Tongue (tissue), 3 donors: ENCODE measurements at places on chromosomes 11 and 22.

DNA sequence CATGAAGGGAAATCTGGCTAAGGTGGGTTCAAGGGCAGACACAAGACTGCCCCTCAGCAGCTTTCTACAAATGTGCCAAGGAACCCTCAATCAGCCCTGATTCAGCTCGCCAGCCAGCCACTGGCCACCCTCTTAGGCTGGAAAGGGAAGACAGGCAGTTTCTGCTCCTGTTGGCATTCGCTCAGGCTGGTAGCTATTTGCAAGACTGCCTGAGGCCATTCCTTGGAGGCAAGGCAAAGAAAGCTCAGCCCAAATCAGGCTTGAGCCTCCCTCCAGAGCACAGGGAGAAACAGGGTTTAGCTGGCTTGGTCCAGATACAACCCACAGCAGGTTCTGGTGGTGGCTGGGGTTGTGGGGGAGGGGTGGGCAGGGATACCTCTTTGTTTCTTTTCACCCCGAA, 19.2 kb downstream of the TP53I11 start:
- DNase-seq, result no peak

GRCh38 chr11:61752925-61753521, 587 bp downstream of the MYRF start:
- DNase-seq, result no peak

GRCh38 chr11:17386331-17387084, 2.0 kb downstream of the KCNJ11 start:
- peak; percentile 73 for DNase-seq

- DNase-seq, result peak; percentile 88
Observed at GRCh38 chr11:30917859-30918478, 331.8 kb upstream of the MPPED2 start.

- no peak for DNase-seq
Observed at GRCh38 chr11:71486320-71486719, 33.3 kb downstream of the NADSYN1 start.

DNA sequence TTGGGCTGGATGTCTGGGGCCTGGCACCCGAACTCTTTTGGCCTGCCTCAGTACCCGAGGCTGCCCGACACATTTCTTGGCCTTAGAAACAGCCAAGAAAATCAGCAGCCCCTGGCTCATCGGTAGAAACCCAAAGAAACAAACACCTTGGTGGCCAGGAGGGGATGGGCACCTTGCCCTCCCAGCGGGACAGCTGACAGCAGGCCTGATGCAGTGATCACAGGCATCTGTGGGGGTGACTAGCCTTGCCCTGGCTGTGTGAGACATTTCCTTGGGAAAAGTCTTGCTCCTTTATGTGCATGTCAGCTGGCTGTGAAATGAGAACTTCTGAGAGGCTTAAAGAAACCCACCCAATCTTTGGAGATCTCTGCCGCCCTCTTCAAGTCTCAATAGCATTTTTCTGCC, 60.9 kb downstream of the SMIM38 start:
- DNase-seq, result no peak

DNA sequence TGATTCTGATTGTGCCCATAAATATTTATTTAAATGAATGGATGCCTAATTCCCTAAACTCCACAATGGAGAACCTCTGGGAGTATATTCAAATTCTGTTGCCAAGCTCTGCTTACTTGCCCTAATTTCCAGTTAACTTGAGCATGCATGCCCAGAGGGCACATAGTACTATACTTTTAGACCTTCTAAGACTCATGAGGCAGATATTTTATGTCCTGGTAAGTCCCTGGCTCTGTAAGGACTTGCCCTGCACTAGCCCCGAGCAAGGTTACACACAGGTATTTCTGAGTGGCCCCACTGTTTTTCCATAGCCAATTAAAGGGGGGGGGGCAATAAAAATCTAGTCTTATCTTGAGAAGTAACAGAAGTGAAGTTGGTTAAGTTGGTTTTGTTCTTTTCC, 21.1 kb upstream of the CAPRIN1 start:
- no peak for DNase-seq

DNA sequence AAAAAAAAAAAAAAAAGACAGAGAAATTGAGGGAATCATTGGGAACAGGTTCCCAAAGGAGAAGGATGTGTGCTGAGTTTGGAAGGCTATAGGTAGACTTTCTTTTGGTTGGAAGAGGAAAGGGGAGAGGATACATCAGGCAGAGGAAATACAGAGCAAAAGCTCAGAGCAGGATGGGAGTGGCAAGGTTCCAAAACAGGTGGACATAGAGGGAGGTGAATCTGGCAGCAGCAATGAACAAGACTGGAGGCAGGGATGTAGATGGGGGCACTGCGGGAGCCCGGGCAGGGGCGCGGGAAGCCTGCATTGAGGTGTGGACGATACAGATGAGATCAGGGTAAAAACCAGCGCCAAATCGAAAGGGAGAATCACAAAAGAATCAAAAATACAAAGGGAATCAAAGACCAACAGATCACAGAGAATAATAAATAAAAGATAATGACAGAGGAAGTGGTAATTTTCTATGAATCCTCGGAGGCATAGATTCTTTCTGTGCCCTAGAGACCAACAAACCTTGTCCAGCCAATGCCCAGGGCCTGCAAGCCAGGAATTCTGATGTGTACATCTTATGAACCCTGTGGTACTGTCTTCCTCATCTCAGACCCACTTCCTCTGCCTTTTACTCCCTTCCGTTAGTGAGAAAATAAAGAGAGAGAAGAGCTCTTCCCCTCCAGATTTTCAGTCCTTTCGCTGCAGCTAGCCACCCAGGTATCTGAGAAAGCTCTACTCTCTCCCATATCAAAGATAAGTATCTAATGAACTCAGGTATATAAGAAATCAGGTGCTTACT, 70.3 kb downstream of the SLC1A2 start:
- no peak for DNase-seq

GRCh38 chr11:47994417-47994816, 14.1 kb downstream of the PTPRJ start:
- DNase-seq, result no peak

DNA sequence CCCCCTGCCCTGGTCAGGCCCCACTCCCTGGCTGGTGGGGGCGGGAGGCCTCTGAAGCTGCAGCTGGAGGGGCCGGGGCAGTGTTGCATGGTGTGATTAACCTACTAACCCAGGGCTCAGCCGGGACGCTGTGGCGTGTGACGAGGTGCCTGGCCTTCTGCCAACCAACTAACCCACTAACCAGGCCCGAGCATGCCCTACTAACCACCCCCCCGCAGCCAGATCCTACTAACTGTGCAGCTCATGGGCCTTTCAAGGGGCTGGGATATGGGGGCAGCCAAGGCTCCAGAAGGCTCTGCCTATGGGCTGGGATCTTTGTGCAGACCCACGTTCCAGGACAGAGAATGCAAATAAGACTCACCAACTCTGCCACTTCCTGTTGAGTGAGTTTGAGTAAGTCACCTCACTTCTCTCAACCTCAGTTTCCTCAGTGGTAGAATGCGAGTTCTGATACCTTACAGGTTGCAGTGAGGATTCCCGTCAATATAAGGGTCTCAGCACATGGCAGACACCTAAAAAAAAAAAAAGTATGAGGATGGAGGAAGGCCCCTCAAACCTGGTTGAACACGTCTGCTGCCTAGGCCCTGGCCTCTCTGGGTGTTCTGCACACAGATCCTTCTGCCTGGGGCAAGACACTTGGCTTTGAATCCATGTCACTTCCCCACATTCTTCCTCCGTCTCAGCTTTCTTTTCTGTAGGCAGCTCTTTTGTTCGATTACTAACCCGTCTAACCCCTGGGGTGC, 14.1 kb downstream of the MIAT start:
- no peak for DNase-seq

DNA sequence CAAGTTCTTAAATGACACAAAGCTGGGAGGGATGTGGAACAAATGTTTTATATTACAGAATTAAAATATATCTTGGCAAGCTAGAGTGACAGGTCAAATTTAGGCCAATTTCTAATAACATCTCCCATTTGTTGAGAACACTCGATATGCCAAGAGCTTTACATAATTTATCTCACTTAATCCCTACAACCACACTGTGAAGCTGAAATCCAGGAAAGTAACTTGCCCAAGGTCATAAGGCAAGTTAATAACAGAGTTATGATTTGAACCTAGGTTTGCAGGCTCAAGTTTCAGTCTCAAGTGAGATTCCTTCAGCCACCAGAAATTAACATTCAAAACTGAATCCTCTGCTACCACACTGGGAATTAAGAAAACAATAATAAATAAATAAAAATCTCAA, 38.3 kb downstream of the RAB30 start:
- DNase-seq, result peak; percentile 42

GRCh38 chr22:38284042-38284402, 11.2 kb upstream of the TMEM184B start:
- DNase-seq, result peak; percentile 68

- no peak for DNase-seq
Observed at GRCh38 chr11:127962416-127962815, 624.9 kb downstream of the ETS1 start.

GRCh38 chr11:38972220-38972619, 2374.2 kb upstream of the RAG2 start:
- DNase-seq, result no peak

DNA sequence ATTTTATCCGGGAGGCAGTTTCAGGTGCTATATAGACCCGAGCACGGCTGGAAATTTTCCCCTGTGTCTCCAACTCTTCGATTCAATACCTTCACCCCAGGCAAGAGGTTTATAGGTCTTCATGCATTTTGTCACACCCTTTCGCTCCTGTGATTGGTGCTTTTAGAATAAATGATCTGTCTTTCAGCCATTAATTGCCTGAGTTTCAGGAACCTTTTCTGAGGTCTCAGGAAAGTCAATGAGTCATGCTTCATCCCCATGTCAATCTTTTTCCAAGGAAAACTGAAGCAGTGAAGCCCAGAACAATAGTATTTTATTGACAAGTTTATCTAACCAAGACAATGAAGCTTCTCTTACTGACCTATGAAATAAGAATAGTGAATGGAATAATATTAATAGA, 29.9 kb downstream of the FAM181B start:
- DNase-seq, result no peak

DNA sequence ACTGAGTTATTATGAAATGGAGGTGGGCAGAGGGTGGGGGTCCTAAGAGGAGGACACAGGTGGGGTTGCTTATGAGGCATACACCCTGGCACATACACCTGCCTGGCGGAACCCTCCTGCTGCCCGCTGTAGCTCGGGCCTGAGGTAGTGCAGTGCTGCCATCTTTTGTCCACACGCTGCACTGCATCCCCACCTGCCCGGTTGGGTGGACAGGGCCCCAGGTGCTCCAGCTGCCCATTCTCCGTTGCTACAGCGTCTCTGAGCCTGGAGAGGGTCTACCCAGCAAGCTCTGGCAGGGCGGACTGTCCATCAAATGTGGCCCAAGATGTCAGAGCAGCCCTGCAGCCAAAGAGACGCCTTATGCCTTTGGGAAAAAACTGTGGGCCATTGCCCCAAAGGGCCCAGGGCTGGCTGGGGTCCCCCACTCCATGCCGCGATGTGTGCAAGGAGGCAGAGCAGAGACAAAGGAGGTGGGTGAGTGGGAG, 131.2 kb downstream of the BUD13 start:
- DNase-seq, result peak; percentile 19

DNA sequence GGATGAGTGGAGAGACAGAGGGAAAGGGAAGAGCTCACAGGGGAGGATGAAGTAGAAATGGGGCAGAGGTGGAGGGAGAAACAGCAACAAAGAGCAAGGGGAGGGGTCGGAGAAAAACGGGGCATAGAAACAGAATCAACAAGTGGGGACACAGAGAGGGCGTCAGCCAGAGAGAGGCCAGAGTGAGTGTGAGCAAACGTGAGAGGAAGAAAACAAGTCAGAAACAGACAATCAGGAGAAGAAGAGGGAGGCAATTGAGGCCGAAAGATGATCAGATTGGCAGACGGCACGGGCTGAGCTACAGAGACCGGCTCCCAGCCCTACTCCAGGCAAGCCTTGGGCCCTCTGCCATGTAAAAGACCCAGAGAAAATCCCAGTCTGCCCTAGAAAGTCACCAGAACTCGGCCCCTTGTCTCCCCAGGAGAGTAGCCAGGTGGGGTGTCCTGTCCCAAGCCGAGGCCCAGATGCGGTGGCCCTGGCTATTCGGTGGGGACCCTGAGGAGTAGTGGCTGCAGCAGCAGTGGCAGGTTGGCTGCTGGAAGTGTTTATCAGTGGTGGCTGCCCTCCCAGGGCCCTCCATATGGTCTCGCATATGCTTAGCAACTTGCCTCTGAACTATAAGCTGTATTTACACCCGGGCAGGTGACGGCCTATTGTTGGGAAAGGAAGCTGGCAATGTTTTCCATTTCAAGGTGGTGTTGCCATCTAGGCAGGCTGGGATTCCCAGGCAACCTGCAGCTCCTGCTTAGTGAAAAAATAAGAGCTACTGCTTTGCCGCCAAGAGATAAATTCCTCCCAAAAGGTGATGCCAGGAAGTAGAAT, 14.8 kb upstream of the TSPAN18 start:
- no peak for DNase-seq

- DNase-seq, result no peak
Observed at GRCh38 chr11:33292311-33292710, 35.1 kb downstream of the HIPK3 start.

GRCh38 chr11:114984611-114985163, 306.4 kb downstream of the NXPE2 start:
- no peak for DNase-seq

DNA sequence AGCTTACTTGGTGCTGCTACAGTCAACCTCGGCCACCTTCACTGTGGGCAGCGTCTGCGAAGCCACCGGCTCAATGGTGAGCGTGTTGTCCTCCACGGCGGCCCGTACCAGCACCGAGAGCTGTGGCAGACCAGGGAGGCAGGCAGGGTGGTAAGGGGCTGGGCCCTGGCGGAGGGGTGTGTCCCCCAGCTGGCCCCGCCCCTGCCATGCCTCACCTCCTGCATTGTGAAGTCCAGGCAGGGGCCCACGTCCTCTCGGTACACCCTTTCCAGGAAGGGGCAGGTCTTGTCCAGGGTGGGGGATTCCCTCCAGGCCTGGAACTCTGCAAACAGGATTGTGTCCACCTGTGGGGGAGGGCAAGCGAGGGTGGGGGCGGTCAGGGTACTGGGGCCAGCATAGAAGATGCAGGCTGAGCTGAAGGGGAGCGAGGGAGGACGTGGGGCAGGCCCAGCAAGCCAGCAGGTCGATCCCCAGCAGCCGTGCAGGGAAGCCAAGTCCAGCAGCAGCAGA, 12.8 kb downstream of the RAB3IL1 start:
- DNase-seq, result no peak

- no peak for DNase-seq
Observed at GRCh38 chr11:20459865-20460264, 72.3 kb downstream of the PRMT3 start.

- DNase-seq, result peak; percentile 28
Observed at GRCh38 chr22:34620832-34621231, 445.1 kb upstream of the ISX start.

DNA sequence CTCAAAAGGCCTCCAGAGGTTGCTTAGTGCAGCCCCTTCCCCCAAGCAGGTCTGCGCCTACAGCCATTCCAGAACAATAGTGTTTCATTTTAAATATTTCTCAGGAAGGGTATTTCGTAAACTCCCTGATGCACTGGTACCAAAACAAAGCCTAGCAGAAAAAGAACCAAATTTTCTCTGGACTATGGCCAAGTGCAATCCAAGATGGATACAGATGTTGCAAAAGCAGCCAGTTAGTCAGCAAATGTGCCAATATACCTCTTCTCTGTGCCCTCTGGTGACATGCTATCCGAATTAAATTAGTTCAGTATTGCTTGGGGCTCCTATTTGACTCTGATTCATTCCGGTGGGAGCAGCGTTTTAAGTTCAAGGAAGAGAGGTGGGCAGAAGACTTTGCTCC, 247.8 kb downstream of the NTM start:
- peak; percentile 57 for DNase-seq
